Ascending aorta (tissue), 2 donors: ENCODE measurements at places on chromosomes 16 and 17. TPM values are rescaled to one million over a fixed set of nuclear protein-coding genes. Genes with fewer than 3 reads are reported as not detected.

DNA sequence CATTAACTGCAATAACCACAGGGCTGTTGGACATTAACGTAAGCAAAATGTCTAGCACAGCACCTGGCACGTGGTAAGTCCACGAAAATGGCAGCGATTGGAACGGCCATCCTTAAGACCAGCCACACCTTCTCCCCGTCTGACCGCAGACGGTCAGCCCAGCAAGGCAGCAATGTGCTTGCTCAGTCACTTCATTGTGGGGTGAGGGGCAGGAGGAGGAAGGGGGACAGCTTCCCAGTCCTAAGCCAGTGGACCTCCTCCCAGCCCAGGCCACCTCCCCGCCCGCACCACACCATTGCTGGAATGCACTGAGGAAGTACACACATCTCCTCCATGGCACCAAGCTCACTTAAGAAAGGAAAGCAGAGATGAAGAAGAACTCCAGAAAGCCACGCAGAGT is 8.6 kb upstream of the MYLK3 start:
- no peak for DNase-seq

DNA sequence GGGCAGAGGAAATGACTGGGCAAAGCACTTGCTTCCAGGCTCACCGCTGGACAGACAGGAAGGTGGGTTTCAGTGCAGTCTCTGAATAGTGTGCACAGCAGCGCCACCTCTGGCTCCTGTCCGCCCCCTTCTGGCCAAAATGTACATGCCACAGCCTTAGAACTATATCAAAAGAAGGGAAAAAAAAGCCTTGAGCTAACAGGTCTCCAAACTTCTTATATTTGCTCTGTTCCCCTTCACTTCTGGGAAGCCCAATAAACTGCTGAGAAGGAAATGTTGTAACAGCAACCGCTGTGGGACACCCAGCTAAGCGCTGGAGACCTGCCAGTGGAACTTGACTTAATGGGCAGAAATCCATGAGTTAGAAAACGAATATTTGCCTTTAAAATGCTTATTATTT is 17.5 kb downstream of the COG7 start:
- peak; percentile 67 for DNase-seq

GRCh38 chr17:38676706-38677504 is 2.1 kb upstream of the EPOP start:
- peak; percentile 90 for DNase-seq

- DNase-seq: peak; percentile 98
Observed at GRCh38 chr17:2396568-2397246, 4.2 kb downstream of the MNT start.

- DNase-seq: no peak
Observed at GRCh38 chr17:36591434-36592315, at the start of gene DHRS11. TSS of gene DHRS11 (plus strand) at chr17:36591879. CDS start at chr17:36592010, 131 bp downstream.

- DNase-seq: peak; percentile 85
Observed at GRCh38 chr16:87636050-87636684, 33.9 kb downstream of the JPH3 start.

GRCh38 chr16:49659356-49659755 is 196.6 kb downstream of the ZNF423 start:
- no peak for DNase-seq

- DNase-seq: peak; percentile 46
Observed at GRCh38 chr17:79622122-79622601, 11.3 kb upstream of the RBFOX3 start.

- DNase-seq: no peak
Observed at GRCh38 chr17:2705888-2706795, 5.4 kb downstream of the CLUH start.

GRCh38 chr17:57343717-57344116 is 87.4 kb downstream of the MSI2 start:
- DNase-seq: no peak

DNA sequence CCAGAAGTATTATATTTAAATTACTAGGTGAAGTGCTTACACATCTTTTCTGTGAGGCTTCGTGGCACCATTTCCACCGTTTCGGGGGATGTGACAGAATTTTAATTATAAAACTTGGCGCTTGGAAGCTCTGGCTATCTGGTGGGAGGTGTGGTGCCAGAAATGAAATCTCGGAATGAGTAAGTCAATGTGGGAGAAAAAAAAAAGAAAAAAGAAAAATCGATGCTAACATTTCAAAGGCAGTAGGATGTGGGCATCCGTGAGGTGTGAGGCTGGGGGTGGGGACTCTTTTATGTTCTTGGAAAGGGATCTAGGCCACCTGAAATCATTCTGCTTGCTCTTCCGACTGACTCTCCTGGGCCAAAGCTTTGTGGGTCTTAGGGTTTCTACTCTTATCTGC is 21.9 kb downstream of the CPPED1 start:
- DNase-seq: no peak

- peak; percentile 21 for DNase-seq
Observed at GRCh38 chr17:41773190-41773588, 13.3 kb downstream of the JUP start.

GRCh38 chr16:2853531-2854073 is 4.4 kb downstream of the PRSS22 start:
- DNase-seq: no peak

GRCh38 chr17:574061-574460 is 140.6 kb downstream of the VPS53 start:
- no peak for DNase-seq

CCL16 gene
- total RNA-seq: not detected

VAT1L gene
- total RNA-seq: 12.6 TPM

CCDC40 gene
- total RNA-seq: 5.4 TPM

LGALS9B gene
- total RNA-seq: not detected

CFAP97D1 gene
- not detected for total RNA-seq

C16orf46 gene
- total RNA-seq: not detected

NECAB2 gene
- total RNA-seq: not detected

TSNAXIP1 gene
- total RNA-seq: 5.4 TPM

LRRC37A gene
- total RNA-seq: not detected

TMIGD1 gene
- total RNA-seq: not detected
